ENCODE measurements at places on chromosomes 16 and 17.

GRCh38 chr17:79091226-79091670 lies 16.6 kb downstream of the ENGASE start:
- no peak for DNase-seq

DNA sequence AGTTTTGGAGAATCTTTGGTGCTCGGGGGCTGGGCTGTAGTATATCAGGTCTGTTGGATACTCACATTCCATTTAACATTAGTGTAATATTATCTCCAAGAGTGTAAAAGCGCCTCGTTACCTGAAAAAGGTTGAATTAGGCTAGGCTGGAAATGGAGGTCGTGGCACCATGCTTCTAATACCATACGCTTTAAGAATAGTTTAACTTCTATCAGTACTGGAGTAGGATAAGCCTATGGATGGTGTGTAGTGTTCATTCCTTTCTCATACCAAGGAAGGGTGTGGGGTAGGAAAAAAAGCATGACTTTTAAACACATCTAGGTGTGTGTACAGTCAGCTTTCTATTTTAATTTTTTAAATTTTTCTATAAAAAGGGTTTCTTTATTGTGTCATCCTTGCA lies 2.0 kb downstream of the SRCAP start:
- DNase-seq, result no peak

GRCh38 chr17:76416899-76417298 lies 32.5 kb downstream of the SPHK1 start:
- no peak for DNase-seq

DNA sequence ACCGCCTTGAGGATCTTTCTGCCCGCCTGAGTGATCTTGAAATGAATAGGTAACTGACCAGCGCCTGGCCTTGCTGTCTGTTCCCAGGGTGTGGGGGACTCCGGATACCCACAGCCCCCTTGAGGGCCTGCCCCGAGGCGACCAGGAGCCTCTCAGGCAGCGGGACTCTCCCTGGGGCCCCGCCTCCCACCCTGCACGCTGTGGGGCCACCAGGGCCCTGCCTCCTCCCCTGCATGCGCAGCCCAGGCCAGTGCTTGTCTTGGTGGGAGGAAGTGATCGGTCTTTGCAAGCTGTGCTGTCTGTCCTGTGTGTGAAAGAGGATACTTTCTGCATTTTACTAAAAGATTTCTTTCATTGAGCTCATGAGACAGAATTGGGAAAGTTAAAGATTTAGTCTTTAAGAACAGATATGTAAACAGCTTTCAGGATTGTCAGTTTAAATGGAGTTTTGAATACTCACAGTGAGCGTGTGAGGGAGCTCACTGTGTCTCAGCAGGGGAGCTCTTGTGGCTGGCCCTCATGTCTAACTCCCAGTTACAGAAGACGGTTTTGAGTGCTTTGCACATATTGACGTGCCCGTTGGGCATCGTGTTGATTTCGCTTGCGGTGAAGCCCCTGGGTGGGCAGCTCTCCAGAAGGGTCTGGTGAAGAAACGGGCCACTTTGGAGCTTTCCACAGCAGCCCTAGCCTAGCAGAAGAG lies 36.1 kb upstream of the CAPN15 start:
- DNase-seq, result no peak

- no peak for DNase-seq
These were observed 93.9 kb upstream of the DNAH17 start for GRCh38 chr17:78670850-78671725.
